ENCODE measurements at places on chromosomes 2 and 18. TPM values are rescaled to one million over a fixed set of nuclear protein-coding genes. Genes with fewer than 3 reads are reported as not detected.

Gene GALNT3
- total RNA-seq, result 3.0 TPM

Gene MYL12B
- total RNA-seq, result 301 TPM

- DNase-seq, result no peak
These were observed 2.8 kb upstream of the RAB31 start for GRCh38 chr18:9705183-9705829.

Gene NYAP2
- not detected for total RNA-seq

GRCh38 chr2:215764441-215765048 is 248.8 kb downstream of the MREG start:
- DNase-seq, result no peak

GRCh38 chr2:20976527-20976926 is 67.3 kb downstream of the APOB start:
- DNase-seq, result no peak

DNA sequence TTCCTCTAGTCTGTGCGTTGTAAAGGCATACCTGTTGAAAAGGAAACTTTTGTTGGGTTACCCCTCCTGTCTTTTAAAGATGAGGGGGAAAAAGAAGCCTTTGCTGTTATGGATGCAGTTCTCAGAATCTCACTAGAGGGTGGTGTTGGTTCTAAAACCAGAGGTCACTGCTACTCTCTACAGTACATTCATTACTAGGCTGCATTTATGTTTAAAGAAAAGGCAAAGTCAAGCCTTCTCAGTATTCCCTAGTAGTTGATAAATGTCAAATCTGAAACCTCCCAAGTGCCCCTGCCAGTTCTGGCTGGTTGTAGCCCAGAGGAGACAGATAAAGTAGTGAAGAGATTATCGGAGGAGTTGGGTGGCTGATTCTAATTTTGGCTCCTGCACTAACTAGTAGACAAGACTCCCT is 1.4 kb upstream of the PLCL1 start:
- peak; percentile 23 for DNase-seq

Gene FRZB
- total RNA-seq, result not detected

GRCh38 chr2:222194669-222195068 is 104.1 kb downstream of the PAX3 start:
- DNase-seq, result no peak

DNA sequence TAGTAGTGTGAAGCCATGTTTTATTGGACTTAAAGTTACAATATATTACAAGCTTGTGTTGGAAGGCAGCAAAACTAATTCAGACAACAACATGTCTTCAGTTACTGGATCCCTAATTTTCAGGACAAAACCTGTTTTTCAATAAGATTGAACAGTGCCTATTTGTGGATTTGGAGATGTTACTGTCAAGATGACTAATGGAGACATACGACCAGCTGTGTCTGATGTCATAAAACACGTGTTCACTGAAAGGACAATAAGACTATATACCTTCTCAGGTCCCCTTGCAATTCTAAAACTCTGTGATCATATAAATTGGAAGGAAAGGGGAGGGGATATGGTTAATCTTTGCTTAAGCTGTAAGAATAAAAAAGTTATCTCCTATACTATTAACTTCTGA is 21.7 kb downstream of the METTL21A start:
- no peak for DNase-seq

DNA sequence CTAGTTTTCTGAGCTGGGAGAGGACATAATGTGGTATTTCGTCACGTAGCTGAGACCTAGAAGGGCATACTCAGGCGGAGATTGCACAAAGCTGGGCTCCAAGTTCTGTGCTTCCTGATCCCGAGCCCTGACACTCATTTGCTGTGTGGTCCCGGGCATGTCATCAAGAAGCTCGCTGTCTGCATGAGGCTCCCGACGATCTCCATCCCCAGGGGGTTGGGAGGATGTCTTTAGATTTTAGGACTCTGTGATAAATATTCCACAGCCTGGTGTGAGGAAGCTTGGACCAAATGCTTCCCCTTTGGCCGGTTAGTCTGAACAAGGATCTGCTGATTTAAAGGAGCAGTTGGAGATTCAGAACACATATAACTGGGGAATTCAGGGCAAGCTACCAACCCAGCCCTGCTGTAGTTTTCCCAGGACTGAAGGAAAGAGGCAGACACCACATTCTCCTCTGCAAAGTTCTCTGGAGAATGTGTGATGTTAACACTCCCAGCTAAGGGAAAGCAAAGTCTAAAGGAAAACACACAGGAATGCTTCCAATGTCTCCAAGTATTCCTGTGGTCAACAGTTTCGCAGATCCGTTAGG is 2.3 kb downstream of the KCNE4 start:
- DNase-seq, result no peak

DNA sequence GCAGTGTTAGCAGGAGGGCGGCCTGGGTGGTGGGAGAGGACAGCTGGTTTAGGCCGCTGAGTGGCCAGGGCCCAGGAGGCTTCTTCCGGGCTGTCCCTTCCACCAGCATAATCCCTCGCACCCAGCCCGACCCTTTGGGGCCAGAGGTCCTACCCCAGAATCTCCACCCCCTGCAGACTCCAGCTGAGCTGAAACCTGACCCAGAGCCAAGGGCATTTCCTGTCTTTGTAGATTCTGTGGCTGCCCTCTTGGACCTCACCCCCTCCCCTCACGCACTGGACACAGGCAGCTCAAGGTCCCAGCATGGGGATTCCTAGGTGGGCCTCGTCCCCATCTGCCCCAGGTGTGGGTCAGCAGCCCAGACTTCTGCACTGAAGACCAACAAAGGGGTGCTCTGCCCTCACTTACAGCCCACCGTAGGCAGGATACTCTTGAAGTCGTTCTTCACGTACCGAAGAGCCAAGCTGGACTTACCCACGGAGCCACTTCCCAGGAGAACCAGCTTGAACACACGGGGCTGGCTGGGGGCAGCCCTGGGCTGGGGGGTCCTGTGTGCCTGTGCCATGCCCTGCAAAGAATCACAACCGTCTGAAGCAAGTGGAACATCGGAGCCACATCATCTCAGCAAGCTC is 4.8 kb downstream of the RAB17 start:
- no peak for DNase-seq

GRCh38 chr2:189569295-189569910 is 11.2 kb downstream of the SLC40A1 start:
- no peak for DNase-seq

DNA sequence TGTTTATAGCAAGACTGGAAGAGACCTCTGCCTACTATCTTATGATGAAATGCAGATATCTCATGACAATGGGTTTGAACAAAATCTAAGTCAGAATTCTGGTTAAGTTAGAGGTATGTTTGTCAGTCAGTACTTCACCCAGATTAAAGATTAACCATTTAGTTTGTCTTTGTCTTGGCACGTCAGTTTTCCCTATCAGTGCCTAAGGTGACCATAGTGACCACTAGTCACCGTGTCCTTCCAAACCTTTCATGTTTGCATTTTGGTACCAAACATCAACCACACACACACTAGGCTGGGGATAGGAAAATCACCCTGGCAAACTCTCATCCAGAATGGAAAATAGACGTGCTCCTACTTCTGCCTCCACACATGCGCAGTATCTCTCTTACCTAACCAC is 248.9 kb downstream of the PIEZO2 start:
- DNase-seq, result no peak

- DNase-seq, result no peak
These were observed 185.2 kb upstream of the ID2 start for GRCh38 chr2:8496617-8497016.

GRCh38 chr2:3645745-3646389 is 12.1 kb upstream of the ALLC start:
- no peak for DNase-seq

Gene TRIM43
- total RNA-seq, result not detected

- no peak for DNase-seq
These were observed 3.0 kb upstream of the MBD1 start for GRCh38 chr18:50284255-50284885.

Gene KDM3A
- total RNA-seq, result 82.9 TPM

Gene CD302
- 0.57 TPM for total RNA-seq

- DNase-seq, result no peak
These were observed 6.8 kb downstream of the ZNF397 start for GRCh38 chr18:35247412-35248249.

GRCh38 chr2:154961676-154962075 is 263.2 kb downstream of the KCNJ3 start:
- DNase-seq, result no peak

Gene AKAIN1
- not detected for total RNA-seq

Gene RAB31
- 1.8 TPM for total RNA-seq

DNA sequence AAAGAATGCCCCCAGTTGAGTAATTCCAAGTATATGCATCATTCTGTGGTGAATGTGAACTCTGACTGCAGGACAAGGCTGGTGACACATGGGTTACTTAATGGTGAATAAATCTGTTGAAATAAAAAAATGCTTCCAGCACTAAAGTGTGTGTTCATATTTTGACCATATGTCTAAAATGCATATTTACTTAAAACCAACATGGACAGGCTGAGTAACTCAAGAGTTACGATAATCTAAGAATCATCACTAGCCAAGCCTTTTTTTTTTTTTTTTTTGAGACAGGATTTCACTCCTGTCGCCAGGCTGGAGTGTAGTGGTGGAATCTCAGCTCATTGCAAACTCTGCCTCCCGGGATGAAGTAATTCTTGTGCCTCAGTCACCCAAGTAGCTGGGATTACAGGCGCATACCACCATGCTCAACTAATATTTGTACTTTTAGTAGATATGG is 47.1 kb upstream of the CCBE1 start:
- no peak for DNase-seq

Gene WDFY1
- 37.5 TPM for total RNA-seq

- DNase-seq, result no peak
These were observed 9.9 kb upstream of the MAP3K2 start for GRCh38 chr2:127397568-127398238.

DNA sequence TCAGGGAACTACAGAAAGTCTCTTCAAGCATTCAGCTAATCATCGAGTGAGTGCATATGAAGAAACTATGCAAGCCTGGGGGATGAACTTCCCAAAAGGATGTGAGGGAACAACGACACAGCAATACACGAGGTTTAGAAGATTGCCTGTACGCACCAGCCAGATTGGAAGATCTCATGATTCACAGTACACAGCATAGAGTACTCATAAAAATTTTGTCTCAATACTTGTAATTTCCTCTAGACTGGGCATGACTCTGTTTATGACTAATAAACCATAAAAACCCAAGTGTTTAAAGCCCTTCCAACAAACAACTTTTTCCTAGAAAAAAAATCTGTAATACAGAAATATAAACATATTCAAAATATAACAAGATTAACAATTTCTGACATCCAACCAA is 279.7 kb downstream of the KCNJ3 start:
- no peak for DNase-seq

- DNase-seq, result no peak
These were observed 195.0 kb upstream of the MMADHC start for GRCh38 chr2:149782572-149782971.

Gene ECEL1
- 0.19 TPM for total RNA-seq

Measured in activated CD4-positive, alpha-beta T cell treated with anti-CD3 and anti-CD28 coated beads for 36 hours (primary cell).